ENCODE measurements at places on chromosomes 4 and X.

DNA sequence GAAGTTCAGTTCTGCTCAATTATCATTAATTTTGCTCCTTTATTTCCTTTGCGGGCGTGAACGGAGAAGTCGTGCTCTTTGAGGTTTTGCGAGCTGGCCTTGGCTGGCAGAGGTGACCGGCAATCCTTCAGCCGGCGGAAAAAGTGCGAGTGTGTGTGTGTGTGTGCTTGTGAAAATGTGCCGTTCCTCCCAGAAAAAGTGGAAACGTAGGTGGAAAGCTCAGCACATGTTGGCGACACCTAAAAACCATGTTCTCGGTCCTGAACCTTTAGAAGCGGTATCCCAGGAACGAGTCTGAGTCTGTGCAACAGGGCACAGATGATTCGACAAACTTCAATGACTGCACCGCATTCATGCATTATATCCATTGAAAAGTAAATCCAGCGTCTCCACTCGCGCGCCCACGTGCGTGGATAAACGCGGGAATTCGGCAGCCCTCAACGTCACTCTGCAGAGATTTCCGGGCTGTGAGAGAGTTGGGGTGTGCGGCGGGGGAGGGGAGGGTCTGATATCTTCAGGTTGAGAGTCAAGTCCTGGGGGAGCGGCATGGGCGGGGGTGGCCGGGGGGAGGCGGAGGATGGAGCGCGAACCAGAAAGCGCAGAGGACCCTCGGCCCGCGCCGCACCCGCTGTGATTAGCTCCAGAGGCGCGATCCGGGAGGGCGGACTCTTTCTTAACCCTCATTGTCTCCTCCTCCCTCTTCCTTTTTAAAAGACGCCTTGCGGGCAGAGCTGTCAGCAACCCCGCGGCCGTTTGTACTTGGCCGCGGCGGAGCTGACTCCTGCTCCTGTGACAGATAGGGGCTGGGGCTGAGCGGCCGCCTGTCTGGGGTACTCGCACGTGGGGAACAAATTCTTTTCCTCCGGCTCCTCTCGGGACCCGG is at the start of gene SHISA3:
SHISA3 (plus strand) TSS at position 737 of the 883 bp plus-strand sequence. CDS start 569 bp downstream, outside the sequence.
- DNase-seq = no peak

- no peak for DNase-seq
Measured at GRCh38 chr4:75018811-75019479, 86.0 kb downstream of the PARM1 start.

DNA sequence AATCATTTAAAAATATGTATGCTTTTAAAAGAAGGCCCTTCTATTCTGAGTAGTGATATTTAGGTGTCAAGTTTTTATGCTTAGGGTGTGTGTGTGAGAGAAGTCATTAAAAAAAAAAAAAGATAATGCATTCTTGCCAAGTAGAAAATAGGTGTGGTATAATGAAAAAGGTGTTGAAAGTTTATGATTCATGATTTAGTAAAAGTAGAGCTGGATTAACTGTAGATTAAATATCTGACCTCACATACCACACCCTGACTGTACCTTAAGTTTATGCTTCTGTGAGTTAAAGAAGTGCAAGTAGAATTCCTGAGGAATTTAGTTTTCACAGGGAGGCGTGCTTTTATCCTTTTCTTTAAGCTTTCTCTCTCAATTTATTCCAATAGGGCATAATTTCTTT is 71.1 kb downstream of the BMPR1B start:
- no peak for DNase-seq

GRCh38 chr4:156255230-156256007 is 301.8 kb upstream of the CTSO start:
- no peak for DNase-seq

DNA sequence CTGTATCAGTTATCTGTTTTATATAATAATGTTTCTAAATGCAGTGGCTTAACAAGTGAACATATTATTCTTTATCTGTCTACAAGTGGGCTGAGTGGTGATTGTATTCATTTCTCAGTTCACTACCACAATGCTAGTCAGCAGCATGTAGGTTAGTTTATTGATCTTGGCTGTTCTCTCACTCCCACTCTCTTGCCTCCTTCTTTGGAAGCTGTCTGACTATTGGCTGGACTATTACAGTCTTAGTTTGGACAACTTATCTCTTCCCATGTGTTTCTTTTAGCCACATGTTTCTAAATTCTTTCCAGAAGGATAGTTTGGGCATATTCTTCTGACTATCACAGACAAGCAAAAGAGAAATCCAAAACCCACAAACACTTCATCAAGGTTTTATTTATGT is 459.5 kb upstream of the AGA start:
- no peak for DNase-seq

Data from progenitor cell of endocrine pancreas (in vitro differentiated cells).